GM19239 (cell line): ENCODE measurements at places on chromosomes 6 and 20.

GRCh38 chr6:36742146-36742545, 44.5 kb downstream of the RAB44 start:
- no peak for DNase-seq

DNA sequence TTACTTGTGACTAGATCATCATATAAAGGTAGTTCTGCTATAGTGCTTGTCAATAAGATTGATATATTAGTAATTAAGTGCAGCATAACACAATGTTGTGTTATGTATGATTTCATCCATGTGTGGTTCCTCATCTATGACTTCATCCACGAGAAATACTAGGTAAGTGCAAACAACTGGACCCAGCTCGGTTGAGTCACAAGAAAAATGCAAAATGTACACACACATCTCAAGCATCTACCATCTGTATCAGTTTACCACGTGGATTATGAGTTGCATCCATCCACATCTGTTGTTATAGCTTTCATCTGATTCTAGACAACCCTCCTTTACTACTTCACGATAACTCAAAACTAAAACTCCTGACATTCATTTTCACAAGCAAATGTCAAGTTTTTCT, 517.0 kb upstream of the CITED2 start:
- no peak for DNase-seq

- no peak for DNase-seq
Observed at GRCh38 chr6:85185977-85186376, 263.9 kb upstream of the NT5E start.

GRCh38 chr6:20827798-20828197, 293.5 kb downstream of the CDKAL1 start:
- DNase-seq = no peak

DNA sequence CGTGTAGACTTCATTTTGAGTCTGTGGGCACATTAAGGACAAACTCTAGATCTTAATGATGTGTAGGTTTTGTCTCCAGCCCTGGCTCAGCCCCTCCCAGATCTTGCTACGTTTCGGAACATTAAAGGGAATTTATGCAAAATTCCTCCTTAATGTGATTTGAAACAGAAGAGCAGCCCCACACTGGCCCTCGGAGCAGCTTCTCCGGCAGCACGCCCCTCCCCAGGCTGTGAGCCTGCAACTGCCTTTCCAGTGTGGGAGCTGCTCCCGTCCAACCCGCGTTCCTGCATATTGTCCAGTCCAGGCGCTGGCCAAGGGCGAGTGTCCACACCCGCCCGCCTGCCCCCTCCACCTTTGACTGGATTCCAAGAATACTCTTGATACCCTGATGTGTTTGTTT, 257.2 kb downstream of the TAF4 start:
- DNase-seq = no peak

DNA sequence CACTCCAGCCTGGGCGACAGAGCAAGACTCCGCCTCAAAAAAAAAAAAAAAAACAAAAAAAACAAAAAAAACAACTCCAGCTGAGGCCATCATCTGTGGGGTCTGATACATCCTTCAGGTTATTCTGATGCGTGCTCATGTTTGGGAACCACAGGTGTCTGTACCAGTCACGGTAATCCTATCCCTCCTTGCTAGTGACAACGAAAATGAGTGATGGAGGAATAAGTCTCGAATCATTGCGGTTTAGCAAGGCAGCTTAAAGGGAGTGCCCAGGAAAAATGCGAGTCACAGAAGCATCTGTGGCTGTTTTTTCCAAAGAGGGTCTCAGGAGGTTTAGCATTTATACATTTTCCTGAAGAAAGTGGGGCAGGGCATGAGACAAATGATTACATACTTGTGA, 48.8 kb downstream of the MCUR1 start:
- no peak for DNase-seq

DNA sequence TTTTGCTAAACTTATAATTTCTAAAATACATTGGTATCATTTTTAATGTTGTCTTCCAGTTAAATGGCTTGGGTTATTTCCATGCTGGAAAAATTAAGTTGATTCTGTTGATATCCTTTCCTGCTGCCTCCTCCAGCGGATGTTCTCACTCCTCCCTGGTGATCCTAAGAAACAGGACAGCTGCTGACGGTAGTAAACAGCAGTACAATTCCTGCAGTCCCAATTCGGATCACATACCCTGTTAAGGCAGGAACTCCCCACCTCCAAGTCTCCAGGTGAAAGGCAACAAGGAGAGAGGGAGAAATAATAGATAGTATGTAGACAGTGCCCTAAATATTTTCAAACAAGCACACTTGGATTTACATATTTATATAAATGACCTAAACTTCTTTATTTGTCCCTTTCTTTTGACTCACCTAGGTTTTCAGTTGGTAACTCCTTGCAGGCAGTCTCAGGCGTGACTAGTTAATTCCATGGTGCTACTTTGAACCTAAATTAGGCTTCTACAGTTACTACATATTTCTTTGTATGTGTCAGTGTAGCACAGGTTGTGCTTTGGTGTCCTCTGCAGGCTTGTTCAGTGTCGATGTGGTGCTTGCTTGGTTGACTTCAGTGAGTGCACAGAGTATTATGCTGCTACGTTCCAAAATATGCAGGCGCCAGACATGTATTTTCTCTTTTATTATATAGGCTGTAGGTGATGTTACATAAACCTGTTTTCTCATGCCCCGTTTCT, 126.0 kb downstream of the ADGRB3 start:
- no peak for DNase-seq

DNA sequence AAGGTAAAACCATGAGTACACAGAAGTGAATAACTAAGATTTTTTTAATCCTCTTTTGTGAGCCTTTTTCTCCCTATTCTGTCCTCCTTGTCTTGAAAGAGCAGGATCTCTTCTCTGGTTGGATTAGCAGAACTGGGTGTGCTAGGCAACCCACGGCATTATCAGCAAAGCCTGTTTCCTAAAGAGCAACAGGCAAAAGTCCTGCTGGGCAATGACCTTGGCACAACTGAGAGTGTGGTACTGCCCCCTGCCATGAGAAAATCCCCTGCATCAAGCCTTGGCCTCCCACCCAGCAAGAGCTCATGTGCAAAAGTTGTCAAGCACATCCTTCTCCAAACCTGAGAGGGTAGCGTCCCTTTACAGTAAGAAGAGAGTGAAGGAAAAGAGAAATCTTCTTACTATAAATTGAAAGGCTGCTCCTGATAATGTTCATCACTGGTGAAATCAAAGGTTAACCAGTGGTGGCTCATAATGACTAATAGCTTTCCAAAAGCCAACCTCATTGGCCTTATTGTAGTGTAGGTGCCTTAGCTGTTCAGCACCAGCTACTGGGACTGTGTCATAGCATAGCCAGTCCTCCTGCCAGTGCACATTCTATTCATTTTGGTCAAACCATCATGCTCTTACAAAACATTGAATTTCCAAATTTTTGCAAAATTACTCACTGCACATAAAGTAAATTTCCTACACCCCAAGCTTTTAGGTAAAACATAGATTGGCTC, 17.1 kb downstream of the KIF6 start:
- DNase-seq = no peak

- DNase-seq = no peak
Observed at GRCh38 chr6:84411060-84411629, 183.7 kb upstream of the CEP162 start.

GRCh38 chr6:88808381-88808780, 155.0 kb downstream of the RNGTT start:
- no peak for DNase-seq

DNA sequence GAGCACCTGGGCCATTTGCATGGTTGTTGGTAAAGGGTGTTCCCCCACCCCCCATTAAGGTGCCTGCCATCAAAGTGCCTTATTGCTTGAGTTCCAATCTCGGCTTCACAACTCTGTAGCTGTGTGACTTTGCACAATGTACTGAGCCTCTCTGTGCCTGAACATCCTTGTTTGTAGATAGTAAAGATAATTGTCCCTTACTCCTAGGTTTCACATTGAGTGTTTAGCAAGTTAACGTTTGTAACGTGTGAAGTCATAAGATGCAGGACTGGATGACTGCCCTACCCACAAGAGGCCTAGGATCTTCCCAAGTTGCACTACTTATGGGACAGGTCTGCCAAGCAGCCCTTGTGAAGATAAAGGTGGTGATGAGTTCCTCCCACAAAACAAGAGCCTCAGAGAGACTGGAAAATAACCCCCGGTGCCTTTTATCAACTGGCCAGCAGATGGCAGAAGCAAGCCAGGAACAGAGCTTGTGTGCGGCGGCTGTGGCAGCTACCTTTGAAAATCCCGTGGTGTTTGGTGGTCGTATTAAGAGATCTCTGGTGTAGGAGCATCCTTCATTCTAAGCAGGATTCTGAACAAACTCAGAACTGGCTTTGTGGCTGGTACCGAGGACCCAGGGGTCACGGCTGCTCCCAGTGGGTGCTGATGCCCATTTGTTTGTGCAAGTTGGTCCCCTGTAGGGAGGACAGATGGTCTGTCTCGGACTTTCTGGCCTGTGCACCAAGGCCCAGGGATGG, 99.1 kb downstream of the CDH26 start:
- peak; percentile 51 for DNase-seq

- DNase-seq = no peak
Observed at GRCh38 chr6:47141171-47141570, 99.0 kb upstream of the ADGRF1 start.

DNA sequence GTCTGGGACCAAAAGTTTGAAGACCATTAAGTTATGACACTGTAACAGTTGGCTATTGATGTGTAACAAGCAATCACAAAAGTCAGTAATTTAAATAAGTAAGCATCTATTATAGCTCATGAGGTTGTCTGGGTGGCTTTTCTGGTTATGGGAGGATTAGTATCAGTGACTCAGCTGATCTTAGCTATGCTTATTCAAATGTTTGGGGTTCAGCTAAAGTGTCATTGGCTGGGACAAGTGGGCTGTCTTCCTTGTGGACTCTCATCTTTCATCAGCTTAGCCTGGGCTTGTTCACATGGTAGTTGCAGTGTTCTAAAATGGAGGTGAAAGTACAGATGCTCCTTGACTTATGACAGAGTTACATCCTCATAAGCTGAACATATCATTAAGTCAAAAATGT, 74.6 kb upstream of the LAMP5 start:
- no peak for DNase-seq

- no peak for DNase-seq
Observed at GRCh38 chr20:25050082-25050481, 7.9 kb downstream of the ACSS1 start.

DNA sequence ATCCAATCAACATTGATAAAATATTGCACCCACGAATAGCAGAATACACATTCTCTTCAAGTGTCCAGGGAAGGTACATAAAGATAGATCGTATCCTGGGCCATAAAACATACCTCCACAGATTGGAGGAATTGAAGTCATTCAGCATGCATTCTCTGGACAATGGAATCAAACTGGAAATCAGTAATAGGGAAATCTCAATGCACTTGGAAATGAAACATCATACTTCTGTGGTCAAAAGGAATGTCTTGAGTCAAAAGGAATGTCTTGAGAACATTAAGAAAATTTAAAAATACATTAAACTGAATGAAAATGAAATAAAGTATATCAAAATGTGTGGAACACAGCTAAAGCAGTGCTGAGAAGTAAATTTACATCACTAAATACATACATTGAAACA, 138.8 kb downstream of the TFAP2A start:
- no peak for DNase-seq

DNA sequence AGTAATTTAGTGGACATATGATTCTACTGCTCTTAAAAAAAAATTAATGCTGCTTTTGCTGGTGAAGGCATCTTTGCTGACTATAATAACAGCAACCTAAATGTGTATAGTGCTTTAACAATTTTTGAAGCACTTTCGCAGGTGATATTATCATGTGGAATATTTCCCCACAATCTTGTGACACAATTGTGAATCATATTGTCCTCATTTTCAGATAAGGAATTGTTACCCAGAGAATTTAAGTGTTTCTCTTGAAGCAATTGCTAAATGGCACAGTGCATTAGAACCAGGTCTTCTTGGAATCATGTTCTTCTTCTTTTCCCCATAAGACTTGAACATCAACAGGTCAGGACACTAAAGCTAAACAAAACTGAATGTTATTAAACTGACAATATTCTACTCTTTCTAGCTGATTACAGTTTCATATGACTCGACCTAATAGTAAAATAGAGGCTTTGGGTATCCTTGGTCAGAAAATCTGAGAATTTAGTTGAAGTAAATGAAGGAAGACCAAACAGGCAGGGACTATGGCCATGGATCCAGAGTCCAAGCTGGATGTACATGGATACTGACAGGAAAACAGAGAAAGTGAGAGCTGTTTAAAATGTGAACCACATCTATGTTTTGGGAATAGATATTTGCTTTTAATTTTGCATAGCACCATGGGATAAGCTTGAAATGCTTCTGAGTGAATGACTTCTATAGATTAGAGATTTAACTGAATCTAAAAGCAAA, 121.8 kb upstream of the SLC35B3 start:
- no peak for DNase-seq

GRCh38 chr6:129342796-129343195, 367.2 kb downstream of the ARHGAP18 start:
- no peak for DNase-seq

DNA sequence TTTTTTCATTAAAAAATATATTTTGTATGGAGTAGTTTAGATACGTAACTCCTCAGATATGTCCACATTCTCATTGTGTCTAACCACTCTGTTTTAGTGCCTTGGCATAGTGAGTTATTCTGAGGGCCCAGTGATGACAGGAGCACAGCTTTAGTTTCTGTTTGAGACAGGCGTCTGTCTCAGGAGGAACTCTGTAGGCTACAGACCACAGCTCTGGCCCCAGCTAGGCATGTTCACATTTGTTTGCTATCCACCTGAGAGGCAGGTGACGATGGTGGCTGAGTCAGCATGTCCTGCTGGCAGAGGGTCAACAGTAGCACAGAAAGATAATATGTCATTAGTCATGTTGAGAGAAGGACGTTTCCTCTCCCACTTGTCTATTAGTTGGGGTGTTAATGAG, 16.3 kb downstream of the LRRC1 start:
- DNase-seq = peak; percentile 19
